Fibroblast of skin of left biceps (primary cell): ENCODE measurements at places on chromosomes 2 and 18.
A peak's percentile ranks its signal among the peaks of the same experiment; 100 is the strongest.

- DNase-seq, result no peak
Measured at GRCh38 chr18:32303400-32303799, 113.6 kb downstream of the MEP1B start.

DNA sequence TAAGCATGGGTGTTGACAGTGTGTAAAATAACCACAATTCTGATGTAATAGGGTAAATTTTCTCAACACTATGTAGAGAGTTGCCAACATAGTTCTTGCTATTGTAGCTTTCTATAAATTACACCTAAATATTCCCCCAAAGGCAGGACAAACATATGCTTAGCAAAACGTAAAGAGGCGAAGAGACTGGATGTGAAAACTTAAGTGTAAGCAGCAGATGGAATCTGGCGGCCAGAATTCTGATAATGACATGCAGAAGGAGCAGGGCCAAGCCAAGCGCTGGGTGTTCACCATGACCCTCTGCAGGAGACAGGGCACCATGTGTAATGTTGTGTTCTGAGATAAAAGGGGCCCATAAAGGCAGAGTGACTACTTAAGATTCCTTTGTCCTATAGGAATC, 105.2 kb upstream of the ZNF521 start:
- peak; percentile 70 for DNase-seq

- peak; percentile 13 for DNase-seq
Measured at GRCh38 chr2:216188956-216189355, 79.8 kb downstream of the XRCC5 start.

GRCh38 chr2:196745711-196746110, 53.8 kb downstream of the GTF3C3 start:
- DNase-seq, result no peak
